Transverse colon (tissue), 4 donors: ENCODE measurements at places on chromosomes 6 and 20. TPM values are rescaled to one million over a fixed set of nuclear protein-coding genes. Genes with fewer than 3 reads are reported as not detected.
A peak's percentile ranks its signal among the peaks of the same experiment; 100 is the strongest.

DNA sequence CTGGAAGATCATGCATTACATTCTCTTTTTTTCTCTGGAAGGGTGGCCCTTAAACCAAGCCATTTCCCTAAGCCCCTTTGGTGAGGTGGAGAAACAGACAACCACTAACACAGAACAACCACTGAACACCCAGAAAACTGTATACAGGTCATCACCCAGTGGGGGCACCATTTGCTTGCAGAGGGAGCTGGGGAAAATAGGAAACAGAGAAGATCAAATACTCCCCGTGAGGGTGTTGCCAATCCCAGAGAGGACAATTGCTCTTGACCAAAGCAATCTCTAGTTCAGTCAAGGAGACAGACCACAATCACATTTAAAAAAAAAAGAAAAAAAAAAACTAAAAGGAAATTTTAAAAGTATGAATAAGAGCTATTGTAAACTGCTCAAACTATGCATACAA, 865 bp upstream of the DAAM2 start:
- DNase-seq, result no peak

DNA sequence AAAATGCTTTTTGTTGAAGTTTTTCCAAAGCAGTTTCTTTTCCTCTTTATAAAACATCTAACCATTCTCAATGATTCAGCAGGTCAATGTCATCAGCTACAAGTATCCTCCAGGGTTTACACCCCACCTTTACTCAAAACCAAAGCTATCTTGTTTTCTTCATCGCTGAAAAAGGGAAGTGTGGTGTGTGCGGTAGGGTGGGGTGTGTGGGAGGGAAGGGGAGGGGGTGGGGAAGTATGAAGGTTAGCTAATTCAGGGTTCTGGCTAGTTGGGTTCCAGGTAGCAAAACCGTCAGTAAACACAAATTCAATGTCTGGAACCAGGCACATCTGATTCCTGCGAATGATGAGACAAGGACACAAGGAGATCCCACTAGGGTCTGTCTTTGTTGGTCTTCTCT, 189.6 kb downstream of the GJA10 start:
- no peak for DNase-seq

- DNase-seq, result no peak
Observed at GRCh38 chr6:42572523-42572922, 8.7 kb downstream of the UBR2 start.

GRCh38 chr20:50636601-50637540, 54.5 kb downstream of the RIPOR3 start:
- no peak for DNase-seq

- DNase-seq, result no peak
Observed at GRCh38 chr20:45487231-45487635, 17.7 kb downstream of the WFDC2 start.

GRCh38 chr20:48818481-48818987, 9.3 kb downstream of the PREX1 start:
- DNase-seq, result peak; percentile 26

GRCh38 chr6:22106451-22106850, 190.4 kb downstream of the PRL start:
- no peak for DNase-seq

GRCh38 chr20:20492521-20493332, 124.8 kb downstream of the INSM1 start:
- no peak for DNase-seq

DNA sequence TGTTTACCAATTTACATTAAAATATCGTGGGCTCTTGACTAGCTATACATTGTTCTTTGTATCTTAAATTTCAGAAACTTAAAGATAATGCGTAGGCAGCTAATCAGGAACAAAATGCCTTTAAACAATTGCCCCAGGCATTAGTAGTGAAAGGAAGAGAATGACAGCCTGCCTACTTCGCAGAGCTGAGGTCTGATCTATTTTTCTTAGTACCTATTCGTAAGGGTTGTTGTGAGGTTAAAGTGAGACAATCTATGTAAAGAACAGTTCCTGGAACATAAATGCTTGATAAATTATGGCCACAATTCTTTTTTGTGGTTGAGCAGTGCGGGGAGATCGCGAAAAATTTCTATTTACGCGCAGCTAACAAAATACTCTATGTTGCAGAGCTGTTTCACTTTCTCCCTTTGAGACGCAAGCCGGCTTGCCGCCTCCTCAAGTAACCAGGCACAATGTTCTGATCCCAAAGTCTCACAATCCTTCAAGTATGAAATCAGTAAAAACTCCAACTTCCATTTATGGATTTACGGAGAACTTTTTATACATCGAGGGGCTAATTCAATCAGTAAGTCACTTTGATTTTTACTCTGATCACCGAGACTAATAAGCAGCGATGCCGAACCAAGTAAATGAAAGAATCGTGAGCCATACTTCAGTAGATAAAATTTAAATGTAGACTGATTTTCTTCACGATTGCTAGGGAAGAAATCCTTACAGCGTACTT, 878 bp upstream of the PNRC1 start:
- DNase-seq, result peak; percentile 64

GRCh38 chr6:170142559-170142958, 148.3 kb downstream of the DLL1 start:
- no peak for DNase-seq

DNA sequence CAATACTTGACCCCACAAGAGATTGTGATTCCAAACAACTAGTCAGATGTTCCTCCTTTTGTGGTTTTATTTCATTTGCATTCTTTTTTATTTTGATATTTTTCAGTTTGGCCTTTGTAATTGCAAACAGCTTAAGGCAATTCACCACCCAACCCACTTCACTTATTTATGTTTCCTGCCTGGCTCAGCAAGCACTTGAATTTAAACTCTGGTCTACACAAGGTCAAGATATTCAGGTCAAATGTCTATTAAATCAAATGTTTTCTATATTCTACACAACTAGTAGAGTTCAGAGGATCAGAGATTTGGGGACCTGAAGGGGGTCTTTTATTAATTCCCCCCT, 100.1 kb downstream of the SGK1 start:
- no peak for DNase-seq

GRCh38 chr20:38892091-38892981, 33.9 kb upstream of the FAM83D start:
- peak; percentile 13 for DNase-seq

GRCh38 chr20:1122388-1123315, 4.2 kb downstream of the PSMF1 start:
- DNase-seq, result peak; percentile 39

DNA sequence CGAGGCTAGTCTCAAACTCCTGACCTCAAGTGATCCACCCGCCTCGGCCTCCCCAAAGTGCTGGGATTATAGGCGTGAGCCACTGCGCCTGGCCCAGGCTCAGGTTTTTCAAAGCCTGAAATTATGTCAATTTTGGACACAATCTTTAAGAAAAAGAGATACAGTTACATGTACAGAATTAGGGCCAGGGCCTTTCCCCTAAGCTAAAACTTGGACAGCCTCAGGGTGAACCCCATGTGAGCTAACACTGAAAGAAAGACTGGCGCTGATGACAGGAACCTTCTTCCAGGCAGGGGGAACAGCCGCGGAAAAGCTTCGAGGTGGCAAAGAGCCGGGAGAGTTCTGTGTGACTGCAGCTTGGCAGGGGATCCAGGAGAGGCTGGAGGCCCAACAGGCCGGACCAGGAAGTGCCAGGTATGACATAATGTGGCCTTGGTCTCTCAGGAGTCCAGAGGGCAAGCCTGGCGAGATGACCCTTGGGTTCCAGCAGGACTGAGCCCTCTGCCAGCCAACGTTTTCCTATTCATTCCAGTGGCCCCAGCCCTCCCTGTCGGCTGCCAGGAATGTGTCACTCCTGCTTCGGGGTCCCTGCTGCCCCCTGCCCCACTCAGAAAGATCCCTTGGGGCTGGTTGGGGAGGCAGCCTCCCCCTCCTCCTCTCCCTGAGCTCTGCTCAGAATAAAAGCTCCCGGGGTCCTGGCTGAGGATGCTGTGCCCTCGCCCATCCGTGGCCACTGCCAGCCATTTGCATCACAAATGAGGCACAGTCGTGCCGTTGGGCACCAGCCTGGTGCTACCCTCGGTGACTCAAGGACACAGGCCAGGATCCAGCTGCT, 37.3 kb downstream of the RBM38 start:
- DNase-seq, result no peak

GRCh38 chr20:43748274-43748673, 21.5 kb upstream of the GTSF1L start:
- DNase-seq, result no peak

GRCh38 chr6:47520282-47520681, 42.7 kb downstream of the CD2AP start:
- DNase-seq, result peak; percentile 71

GRCh38 chr6:111524735-111525134, 41.7 kb upstream of the REV3L start:
- no peak for DNase-seq

- peak; percentile 17 for DNase-seq
Observed at GRCh38 chr6:3835055-3835731, 14.0 kb upstream of the FAM50B start.

DNA sequence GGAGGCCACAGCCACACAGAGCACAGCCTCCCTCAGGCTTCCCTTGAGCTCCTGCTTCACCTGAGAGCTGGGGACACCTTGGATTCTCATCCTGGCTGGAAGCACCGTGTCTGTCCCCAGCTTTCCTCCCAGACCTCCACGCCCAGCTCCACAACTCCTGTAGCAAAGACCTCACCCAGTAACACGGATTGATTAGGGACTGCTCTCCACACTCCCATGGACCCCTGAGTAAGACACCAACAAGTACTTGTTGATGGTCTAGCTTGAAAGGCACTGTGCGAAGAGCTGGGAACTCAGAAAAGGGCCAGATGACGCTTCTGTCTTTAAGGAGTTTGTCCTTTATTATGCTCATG, 109.6 kb downstream of the DLL1 start:
- no peak for DNase-seq

DNA sequence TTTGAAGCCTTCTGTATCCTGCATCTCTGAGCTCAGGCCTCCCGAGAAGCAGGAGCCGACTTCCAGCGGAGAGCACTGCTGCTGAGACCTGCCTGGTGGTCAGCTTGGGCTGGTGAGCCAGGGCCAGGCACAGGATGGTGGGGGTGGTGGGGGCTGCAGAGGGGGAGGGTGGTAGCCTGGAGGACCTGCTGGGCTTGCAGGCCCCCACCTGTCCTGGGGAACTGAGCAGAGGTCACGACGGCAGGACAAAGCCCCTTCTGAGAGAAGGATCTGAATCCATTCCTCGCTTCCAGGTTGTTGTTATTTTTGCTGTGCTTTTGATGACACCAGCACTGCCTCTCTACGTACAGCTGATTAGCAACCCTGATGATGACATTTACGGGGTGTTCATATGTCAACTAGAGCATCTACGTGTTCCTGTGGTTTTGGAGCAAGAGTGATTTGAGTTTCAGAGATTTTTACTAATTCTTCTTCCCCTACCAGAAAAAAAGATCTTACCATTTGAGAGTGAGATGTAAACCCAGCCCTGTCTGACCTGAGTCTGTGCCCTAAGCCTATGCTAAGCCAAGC, 35.7 kb upstream of the CD93 start:
- no peak for DNase-seq

DNA sequence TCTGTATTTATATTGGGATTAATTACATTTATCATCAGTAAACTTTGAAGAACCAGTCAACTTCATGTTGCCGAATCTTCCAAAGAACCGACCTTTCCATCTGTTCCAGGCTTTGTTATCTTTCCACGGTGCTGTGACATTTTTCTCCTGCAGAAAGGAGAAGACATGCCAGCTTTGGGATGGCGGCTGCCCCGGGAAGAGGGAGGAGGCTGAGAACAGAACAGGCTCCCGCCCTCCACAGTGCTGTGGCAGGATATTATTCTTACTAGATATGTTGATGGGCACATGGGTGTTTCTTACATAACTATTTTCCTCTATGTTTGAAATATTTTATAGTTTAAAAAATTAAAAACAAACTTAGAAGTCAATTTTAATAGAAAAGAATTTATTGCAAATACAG, 44.9 kb downstream of the GINS1 start:
- DNase-seq, result no peak

- DNase-seq, result peak; percentile 24
Observed at GRCh38 chr6:19837511-19838441, 606 bp downstream of the ID4 start.

DNA sequence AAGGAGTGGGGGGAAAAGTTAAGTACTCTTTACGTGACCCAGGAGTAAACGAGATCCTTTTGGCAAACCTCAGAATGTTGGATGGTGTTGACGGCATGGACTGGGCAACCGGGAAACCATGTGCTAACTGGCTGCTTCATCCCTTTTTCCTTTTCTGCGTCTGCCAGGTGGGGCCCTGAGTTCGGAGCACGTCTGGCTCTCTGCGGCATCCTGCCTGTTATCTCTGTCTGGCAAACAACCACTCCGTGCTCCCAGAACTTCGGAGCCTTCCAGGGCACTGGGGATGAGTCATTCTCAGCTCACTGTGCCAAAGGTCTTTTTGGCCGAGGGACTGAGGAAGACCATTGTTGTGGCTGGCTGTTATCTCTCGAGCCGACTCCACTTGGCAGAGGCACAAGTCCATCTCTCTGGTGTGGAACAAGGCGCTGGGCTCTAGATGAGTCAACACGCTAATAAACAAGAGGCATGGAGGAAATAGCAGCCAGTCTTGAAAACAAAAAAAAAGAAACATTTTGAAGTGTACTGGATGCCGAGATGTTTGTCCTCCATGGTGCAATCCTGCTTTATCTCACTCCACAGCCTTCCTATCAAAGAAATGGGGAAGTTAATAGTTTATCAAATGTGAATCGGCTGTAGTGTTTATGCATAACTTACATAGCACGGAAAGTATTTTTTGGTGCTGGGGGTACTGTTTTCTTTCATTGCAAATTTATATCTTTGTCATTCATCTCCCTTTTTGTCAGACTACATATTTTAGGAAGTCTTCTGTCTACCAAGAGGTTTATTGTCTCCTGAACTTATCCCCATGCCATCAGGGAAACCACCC, 64.6 kb upstream of the TXNDC5 start:
- DNase-seq, result peak; percentile 78

- no peak for DNase-seq
Observed at GRCh38 chr20:655726-656624, 3.0 kb upstream of the SRXN1 start.

- DNase-seq, result no peak
Observed at GRCh38 chr6:139112561-139112960, 22.3 kb upstream of the HECA start.

GRCh38 chr6:111265842-111266241, 178.5 kb downstream of the SLC16A10 start:
- DNase-seq, result no peak

Gene OR2J3
- not detected for total RNA-seq

Gene RSPO3
- total RNA-seq, result 2.2 TPM

Gene BPIFB1
- not detected for total RNA-seq

Gene EPPIN
- not detected for total RNA-seq

Gene PSORS1C1
- 19.0 TPM for total RNA-seq

Gene RCAN2
- total RNA-seq, result 7.4 TPM

Gene GPR63
- total RNA-seq, result 0.82 TPM

Gene LIN28B
- not detected for total RNA-seq

Gene CRISP3
- not detected for total RNA-seq

Gene MOXD1
- 16.3 TPM for total RNA-seq

Gene DZANK1
- 1.8 TPM for total RNA-seq
